NCI-H460 (cell line): ENCODE measurements at places on chromosomes 3 and 15. TPM values are rescaled to one million over a fixed set of nuclear protein-coding genes. Genes with fewer than 3 reads are reported as not detected.

The GCHFR gene
- total RNA-seq, result 7.1 and 8.7 TPM in 2 replicates

The CADM2 gene
- 20.9 and 25.0 TPM in 2 replicates for total RNA-seq

- DNase-seq, result no peak
These were observed 38.3 kb upstream of the TM4SF4 start for GRCh38 chr3:149435996-149436885.

- no peak for DNase-seq
These were observed 41.0 kb upstream of the P2RY1 start for GRCh38 chr3:152793969-152794368.

DNA sequence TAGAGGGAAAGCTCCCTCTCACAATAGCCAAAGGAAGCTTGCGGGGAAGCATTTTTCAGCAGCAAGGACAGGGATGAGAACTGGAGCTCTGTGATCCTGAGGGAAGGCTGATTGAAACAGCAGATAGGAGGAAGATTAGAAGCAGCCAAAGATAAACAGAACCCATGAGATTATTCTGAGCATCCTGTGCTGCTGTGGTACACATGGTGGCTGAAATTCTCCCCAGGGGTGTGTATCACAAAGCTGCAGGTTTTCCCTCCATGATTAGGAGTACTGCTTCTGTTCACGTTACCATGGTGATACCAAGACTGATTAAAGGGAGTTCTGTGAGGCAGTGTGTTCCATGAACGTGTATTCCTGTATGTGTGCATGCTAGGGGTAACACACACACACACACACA is 30.3 kb upstream of the PSMD6 start:
- DNase-seq, result no peak

GRCh38 chr3:42101481-42101880 is 10.3 kb downstream of the TRAK1 start:
- DNase-seq, result no peak

GRCh38 chr3:44969154-44969827 is 6.7 kb downstream of the ZDHHC3 start:
- no peak for DNase-seq

DNA sequence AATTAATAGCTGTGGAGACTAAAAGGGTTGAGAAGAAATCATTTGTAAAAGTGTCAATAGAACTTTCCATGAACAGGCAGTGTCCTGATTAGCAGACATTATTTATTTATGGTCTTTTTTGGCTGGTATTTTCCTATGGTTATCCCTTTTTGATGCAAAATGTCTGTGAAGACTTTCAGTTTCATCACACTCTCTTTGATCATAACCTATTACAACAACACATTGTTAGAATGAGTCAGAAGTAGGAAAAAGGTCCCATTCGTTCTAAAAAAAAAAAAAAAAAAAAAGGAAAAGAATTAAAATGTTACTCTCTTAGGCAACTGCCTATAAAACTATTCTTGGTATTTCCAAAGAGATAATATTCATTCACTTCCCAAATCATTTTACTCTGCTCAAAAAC is 62.1 kb downstream of the SLC49A4 start:
- no peak for DNase-seq

- DNase-seq, result no peak
These were observed 277.8 kb downstream of the RAP2B start for GRCh38 chr3:153439780-153440179.

DNA sequence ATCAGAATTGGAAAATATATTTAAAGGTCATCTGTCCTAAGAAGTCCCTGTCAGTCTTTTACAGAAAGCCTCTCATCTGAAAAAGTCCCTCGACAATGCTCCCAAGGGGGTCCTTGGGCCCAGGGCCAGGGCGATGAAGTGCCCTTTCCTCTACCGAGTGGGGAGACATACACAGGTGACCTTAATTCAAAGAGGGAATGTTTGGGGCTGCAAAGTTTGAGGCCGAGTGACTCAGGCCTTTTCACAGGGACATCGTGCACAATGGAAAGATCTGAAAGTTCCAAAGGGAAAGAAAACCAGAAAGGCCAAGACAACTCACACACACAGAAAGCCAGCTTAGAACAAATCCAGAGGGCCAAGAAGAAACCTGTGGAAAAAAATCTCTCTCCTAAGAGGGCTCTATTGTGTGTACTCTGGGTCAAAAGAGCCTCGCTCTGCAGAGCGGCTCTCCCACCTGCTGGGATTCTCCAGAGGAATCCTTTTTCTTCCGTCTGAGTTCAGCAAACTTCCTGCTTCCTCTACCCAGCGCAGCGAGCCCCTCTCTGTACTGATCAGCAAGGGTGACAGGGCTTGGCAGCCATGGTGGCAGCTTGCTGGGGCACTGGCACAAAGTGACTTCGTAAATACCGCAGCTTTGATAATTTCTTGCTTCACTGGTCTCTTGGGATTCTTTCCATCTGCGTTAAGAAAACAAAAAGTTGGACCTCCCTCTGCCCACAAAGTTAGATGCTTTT is 259.1 kb downstream of the OPA1 start:
- no peak for DNase-seq

DNA sequence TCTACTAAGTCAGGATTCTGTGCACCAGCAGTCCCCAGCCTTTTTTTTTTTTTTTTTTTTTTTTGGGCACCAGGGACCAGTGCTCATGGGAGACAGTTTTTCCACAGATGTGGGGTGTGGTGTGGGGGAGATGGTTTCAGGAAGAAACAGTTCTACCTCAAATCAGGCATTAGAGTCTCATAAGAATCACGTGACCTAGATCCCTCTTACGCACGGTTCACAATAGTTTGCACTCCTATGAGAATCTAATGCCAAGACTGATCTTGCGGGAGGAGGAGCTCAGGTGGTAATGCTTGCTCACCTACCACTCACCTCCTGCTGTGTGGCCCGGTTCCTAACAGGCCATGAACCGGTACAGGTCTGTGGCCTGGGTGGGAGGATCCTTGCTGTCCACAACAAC is 88.8 kb downstream of the GADL1 start:
- DNase-seq, result no peak

DNA sequence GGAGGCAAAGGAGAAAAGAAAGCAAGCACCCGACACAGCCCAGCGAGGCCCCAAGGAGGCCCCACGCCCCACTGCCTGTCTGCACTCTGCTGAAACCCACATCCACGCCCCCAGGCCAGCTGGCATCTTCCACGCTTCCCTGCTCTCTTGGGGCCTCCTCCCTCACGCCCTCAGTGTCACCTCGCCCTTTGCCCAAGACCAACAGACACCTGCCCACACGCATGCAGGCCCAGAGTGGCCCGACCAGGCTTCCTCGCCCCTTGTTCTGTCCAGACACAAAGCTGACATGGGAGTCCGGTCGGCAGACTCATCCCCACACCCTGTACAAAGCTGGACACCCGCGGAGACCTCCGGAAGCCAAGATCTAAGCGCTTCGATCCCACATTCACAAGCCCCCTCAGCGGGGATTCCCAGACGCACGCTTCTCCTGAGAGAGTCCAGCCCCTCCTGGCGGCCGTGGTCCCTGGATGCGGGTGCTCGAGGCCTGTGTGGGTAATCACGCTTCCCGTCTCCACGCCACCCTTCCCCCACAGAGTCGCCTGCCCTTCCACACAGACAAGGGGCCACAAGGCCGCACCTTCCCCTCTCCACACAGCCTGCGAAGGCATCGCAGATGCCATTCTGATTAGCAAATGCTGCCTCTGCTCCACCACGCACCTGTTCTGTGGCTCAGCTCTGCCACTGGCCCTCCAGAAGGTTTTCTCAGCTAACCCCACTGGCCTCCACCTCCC is 176.6 kb downstream of the XXYLT1 start:
- no peak for DNase-seq

DNA sequence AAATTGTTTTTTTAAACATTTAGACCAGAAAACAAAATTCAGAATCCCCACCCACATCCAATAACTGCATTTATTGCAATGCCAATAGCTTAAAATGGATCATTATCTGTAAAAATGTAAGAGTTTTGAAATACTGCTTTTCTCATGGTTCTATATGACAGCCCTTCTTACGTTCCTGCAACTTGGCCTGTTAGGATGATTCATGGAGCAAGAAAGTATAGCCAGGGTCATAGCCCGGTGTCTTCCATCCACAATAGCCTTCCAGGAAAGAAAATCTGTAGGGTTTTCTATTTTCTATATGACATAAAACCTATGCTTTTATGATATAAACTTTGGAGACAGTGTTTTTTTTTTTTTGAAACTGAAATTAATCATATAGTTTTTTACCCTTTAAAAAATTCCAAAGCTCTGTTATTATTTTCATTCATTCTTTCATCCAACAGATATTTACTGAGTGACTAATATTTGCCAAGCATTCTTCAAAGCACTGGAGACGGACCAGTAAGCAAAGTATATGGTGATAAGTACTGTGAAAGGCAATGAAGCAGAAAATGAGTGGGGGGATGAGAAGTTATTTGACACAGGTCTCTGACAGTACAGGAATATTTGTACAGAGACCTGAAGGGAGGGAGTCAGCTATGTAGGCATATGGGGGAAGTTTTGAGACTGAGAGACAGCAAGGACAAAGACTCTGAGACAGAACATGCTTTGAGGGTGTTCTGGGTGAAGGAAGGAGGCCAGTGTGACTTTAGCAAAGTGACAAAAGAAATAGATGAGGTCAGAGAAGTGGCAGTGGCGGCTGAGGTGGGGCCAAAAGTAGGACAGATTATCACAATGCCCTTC is 29.0 kb upstream of the SLC2A2 start:
- DNase-seq, result peak; percentile 7

DNA sequence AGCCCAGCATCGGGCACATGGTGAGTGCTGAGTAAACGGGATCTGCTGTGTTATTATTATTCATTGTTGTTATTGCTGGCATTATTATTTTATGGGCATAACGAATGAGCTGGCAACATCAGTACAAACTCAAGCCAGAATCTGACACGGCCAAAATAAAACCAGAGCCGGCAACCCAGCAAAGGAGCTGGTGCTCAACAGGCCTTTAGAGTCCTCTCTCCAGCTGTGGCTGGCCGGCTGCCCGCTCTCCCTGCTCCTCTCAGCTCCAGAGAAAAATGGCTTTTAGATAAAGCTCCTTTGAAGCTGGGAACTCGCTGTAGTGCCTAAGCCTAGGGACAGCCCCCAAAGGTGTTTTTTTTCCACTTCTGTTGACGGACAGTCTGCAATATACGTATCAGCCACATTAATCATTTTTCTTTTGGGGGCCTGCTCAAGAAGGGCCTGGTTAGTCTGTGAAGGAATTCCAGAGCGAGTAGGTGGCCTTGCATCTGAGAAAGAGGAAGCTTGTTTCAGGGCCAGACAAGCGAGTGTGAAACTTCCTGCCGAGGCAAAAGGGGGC is 193.9 kb upstream of the UBE2E1 start:
- no peak for DNase-seq
